ENCODE measurements at places on chromosomes 5 and 9.

- DNase-seq = no peak
These were observed 246.5 kb downstream of the PCSK5 start for GRCh38 chr9:76136986-76137385.

- DNase-seq = no peak
These were observed 52.2 kb downstream of the SLC36A1 start for GRCh38 chr5:151499501-151500035.

DNA sequence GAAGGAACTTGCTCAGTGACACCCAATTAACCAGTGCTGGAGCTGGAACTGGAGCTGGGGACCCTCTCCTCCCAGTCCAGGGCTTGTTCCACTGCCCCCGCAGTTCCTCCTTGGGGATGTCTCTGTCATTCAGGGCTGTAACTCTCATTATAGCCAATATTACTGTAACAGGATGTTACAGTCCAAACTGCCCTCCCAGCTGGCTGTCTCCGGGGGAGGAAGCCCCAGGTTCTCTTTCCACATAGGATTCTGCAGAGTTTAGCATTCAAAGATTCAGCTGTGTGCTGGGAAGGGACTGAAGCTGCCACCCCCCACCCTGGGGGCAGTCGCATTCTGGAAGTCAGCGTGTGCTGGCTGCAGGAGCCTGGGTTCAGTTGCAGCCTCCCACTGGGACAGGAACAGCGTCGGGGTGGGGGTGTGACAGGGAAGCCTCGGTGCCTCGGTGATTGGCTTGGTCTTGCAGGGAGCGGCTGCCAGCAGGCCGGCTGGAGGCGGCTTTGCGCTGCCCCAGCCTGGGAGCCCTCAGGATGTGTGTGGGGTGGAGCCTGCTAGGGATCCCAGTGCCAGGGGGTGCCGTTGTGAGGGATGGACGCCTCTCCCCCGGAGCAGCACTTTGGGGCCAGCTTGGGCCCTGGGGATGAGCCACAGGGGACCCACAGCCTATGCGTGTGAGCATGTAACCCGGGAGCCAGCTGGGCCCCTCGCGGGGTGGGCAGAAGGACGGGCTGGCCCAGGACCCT is 101.1 kb downstream of the RGS3 start:
- peak; percentile 86 for DNase-seq

DNA sequence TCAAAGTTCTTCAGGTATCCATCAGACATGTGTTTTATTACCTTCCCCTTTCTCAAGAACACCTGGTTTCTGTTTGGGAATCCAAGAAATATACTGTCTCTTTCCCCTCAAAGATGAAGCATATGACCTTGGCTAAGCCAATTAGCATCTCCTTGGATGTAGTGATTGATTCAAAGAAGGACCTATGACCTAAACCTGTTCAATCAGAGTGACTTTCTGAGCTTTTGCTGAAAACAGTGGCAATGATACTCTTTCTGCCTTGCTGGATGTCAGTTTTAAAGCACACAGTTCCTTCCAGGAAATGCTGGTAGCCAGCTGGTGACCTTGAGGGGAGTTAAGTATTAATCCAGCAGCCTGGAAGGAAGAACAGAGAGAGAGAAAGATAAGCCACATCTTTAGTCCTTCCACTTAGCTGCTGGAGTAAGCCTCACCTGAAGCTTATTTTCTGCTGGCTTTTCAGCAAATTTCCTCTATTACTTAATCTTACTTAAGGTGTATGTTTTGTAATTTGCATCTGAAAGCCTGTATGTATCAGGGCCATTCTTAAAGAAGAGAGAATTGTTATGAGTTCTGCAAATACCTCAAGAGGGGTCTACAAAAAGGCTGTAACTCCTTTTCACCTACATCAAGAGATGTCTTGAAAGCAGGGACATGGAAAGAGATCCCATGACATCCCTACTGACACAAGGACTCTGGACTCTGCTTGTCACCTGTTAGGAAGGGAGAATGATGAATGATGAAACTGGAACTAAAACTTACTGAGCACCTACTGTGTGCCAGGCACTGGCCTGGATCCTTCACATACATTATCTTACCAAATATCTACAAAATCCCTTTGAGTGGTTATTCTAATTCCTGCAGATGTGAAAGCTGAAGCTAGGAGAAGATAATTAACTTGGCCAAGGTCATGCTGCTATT is 35.2 kb upstream of the PIK3R1 start:
- DNase-seq = no peak

- no peak for DNase-seq
These were observed 120.7 kb upstream of the RAI14 start for GRCh38 chr5:34535433-34535832.

GRCh38 chr5:373710-374602 is 52.4 kb downstream of the AHRR start:
- peak; percentile 75 for DNase-seq

- DNase-seq = no peak
These were observed 101.6 kb upstream of the SPRY4 start for GRCh38 chr5:142426129-142427014.

DNA sequence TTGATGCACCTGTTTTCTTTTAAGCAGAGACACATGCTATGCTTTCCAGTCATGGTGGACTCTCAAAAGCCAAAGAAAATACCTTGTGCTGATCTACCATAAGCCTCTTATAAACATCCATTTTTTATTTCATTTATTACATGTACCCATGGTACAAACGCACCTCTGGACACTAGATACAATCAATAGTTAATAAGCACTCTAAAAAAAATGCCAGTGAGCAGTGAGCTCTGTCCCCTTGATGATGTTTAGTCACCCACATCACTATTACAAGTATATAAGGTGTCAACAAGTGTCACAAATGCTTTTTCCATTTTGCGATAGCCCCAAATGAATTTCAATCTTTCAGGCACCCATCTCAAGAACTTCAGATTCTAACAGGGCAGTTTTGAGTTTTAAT is 5.9 kb downstream of the KLF4 start:
- no peak for DNase-seq

GRCh38 chr5:95615164-95615467 is 4.8 kb upstream of the GPR150 start:
- no peak for DNase-seq

- DNase-seq = no peak
These were observed 15.2 kb downstream of the TNIP1 start for GRCh38 chr5:151065609-151066008.

DNA sequence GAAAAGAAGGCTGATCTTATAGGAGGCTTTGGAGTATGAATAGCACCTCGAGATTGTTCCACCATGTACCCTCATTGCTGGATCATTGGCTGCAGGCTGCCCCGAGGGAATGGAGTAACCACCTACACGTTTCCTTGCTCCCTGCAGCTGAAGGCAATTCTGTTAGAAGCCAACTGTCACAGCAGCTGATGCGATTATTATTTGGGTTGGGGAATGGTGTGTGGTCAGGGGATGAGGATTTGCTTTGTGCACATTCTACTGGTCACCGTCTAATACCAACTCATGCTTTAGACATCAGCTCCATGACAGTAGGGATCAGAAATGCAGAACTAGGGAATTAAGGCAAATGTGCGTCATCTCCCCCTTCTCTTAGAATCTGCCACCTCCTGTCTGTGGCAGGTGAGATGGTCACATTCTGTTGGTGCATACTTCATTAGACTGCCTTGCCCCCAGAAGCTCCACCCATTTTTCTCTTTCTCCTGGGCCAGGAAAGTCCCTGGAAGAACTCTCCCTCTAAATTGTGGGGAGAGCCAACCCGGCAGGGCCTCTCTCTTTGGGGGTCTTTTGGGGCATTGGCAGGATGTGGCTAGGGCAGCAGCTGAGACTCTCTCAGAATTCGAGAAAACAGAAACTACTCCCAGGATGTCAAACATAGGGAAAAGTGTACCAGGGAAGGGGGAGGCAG is 32.8 kb downstream of the NEUROG1 start:
- no peak for DNase-seq

- DNase-seq = no peak
These were observed 13.7 kb upstream of the ITGA1 start for GRCh38 chr5:52774005-52774410.

DNA sequence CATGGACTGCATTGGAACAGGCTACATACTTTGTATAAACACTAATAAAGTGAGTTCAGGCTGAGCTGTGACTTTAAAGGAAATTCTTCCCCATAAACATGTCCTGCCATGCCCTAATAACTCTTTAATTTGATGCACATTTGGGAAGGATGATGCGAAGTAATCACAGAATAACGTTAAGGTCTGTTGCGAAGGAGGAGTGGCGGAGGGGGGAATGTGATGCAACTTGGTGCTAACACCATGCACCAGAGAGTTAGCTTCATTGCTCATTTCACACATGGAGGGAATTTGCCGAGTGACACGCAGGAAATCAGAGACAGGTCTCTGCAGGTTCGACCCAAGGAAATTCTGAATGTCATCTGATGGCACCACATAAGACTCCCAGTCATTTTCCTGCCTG is 32.9 kb downstream of the SLIT3 start:
- no peak for DNase-seq

DNA sequence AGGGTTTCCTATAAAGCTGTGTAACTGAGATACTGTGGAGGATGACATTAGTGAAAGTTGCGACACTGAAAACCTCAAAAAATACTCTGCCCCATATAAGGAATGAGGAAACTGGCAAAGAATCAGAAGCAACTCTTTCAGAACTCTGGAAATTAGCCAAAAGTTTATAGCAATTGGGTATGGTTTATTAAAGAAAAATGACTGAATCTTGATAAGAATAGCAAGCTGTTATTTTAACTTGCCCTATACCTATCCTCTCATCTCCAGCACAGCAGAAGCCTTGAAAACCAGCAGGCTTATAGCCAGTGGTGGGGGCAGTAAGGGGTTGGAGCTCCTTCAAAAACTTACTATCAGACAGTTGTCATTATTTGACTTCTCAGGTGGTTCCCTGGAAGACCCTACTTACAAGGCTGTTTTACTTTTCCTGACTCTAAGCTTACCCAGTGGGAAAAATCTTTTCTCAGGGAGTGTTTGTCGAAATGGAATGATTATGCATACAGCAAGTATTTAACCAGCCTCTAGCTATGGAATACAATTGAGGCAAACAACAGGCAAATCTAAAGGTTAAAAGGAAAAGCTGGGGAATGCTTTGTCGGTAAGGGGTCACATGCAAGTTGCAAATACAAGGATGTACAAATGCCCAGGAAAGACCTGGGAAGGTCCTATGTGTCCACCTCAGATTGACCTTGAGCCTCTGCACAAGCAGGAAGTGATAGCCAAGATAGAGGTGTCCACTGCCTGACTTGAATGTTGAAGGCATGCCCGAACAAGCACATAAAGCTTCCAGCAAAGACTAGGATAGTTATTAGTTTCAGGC is 21.0 kb upstream of the FAM151B start:
- DNase-seq = no peak

DNA sequence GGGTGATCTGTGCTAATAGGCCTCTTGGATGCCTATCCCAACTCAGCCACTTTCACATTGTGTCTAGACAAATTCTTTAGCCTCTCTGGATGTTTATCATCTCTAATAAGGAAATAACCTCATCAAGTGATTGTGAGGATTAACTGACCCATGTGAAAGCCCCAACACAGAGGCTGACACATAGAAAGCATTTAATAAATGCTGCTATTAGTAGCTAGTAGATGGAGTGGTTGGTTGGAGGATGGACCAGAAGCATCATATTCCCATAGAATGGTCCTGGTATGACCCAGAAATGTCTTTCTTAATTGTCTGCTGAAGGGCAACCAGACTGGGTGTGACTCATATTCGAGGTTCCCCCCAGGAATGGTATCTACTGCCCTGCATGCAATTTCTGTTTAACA is 124.4 kb downstream of the PIK3R1 start:
- DNase-seq = no peak

- no peak for DNase-seq
These were observed 95.5 kb downstream of the TMEM161B start for GRCh38 chr5:88172847-88173758.

- no peak for DNase-seq
These were observed 1.4 kb downstream of the PIK3R1 start for GRCh38 chr5:68217047-68217355.

- DNase-seq = no peak
These were observed 41.5 kb downstream of the SVEP1 start for GRCh38 chr9:110537841-110538646.

DNA sequence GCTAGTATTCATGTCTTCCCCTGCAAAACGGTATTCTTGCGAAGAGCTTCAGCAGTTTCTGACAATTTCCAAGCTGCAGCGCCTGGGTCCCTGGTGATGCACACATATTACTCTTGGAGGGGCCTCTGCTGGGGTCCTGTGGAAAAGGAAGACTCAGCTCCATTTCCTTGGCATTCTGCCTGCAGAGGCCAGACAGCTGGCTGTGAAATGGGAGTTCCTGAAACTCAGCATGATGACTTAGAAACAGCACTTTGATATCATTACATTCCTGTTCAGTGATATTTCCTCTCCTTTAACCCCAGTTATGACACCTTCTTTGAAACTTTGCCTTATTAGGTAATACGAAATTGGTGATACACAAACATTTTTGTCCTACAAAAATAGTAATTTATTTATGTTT is 98.5 kb downstream of the APBA1 start:
- no peak for DNase-seq

- DNase-seq = peak; percentile 61
These were observed 54.3 kb downstream of the TRIP13 start for GRCh38 chr5:946720-947625.

GRCh38 chr5:112532654-112533360 is 113.7 kb upstream of the EPB41L4A start:
- DNase-seq = no peak

DNA sequence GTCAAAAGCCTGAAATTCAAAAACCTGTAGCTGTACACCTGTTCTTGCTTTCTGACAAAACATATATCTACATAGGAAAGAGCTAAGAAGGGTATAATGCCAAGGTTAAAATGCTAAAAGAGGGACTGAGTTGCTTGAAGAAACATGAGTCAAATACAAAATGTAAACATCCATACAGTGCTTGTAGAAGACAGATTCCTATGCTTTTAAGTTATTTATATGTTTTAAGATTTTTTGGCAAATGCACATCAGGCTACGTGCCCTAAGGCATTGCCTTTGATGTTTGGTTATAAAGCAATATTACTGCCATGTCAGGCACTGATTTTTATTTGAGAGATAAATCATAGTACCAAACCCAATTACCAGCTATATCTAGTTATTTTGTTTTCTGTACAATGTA is 269.0 kb downstream of the EDIL3 start:
- no peak for DNase-seq

DNA sequence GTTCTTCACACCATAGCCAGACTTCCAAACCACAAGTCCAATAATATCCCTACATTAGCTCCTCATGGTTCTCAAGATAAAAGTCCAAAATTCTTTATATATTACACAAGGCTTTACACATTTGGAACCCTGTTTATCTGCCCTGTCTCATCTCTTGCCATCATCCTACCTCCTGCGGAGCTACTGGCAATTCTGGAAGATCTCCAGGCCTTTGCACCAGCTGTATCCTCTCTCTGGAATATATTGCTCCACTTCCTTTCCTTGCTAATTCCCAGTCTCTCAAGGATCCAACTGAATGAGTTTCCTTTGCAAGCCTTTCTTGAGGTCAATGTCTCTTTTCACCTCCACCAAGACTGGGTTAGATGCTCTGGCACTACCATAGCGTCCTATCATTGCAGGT is 41.3 kb upstream of the MIER3 start:
- no peak for DNase-seq

GRCh38 chr5:180090769-180091546 is 19.4 kb upstream of the RNF130 start:
- no peak for DNase-seq

GRCh38 chr5:57298985-57299491 is 125.2 kb downstream of the GPBP1 start:
- no peak for DNase-seq

All from upper lobe of right lung (tissue), 1 donor.